ENCODE measurements at places on chromosomes 1 and 21.

GRCh38 chr1:48794816-48795215 is 18.1 kb upstream of the BEND5 start:
- DNase-seq: peak; percentile 29

DNA sequence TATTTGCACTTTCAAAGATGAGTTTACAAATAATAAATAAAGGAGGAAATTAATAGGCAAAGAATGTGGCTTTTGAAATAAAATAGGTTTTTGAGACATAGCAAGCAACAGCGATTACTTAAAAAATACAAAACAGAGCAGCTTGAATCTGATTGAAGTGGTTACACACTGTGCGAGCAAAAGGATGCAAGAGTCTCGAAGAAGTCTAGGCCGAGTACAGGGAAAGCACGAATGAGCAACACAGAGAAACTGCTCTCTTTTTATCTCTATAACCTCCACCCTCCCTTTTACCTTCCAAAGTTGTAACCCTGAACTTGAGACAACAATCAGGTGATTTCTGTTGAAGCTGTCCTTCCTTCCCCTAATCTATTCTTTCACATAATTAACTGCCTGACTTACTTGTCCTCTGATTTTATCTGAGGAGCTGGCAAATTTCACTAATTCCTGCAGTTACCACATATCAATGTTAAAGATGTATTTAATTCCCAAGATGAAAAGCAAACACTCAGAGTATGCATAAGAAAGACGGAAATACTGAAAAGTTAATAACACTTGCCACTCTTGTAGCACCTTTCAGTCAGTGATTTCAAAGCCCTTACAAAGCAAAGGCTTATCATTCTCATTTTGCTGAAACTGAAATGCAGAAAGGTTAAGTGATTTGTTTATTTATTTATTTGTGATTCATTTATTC is 1030.1 kb downstream of the ADGRL2 start:
- DNase-seq: no peak

DNA sequence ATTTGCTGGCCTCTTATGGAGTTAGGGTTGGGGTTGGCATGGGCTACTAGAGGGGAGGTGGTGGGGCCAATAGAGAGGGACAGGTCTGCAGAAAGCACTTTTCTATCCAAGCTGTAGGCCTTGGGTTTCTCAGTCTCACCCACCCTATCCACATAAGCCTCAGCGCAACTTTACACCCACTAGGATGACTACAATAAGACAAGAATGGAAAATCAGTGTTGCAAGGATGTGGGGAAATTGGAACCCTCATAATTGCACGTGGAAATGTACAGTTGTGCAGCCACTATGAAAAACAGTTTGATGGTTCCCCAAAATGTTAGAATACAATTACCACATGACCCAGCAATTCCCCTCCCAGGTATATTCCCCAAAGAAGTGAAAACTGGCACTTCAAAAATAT is 14.0 kb upstream of the GSTM4 start:
- no peak for DNase-seq

DNA sequence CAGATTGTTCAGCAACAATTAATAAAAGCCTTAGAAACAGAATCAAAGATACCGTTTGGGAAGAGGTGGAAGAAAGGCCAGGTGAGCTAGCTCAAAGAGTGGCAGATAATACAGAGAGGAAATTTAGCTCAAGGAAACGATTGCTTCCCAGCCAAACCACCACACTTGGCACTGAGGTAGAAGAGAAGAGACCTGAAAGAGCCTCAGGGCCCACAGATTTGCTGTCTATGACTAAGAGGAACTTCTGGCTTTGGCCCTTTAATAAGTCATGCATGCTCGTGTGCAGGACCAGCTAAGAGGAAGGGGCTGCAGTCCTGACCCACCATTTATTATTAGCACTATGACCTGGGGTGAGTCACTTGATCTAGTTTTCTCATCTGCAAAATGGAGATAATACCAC is 72.8 kb upstream of the BCL10 start:
- DNase-seq: no peak

- DNase-seq: no peak
Observed at GRCh38 chr1:40984066-40984465, 4.6 kb downstream of the CTPS1 start.

DNA sequence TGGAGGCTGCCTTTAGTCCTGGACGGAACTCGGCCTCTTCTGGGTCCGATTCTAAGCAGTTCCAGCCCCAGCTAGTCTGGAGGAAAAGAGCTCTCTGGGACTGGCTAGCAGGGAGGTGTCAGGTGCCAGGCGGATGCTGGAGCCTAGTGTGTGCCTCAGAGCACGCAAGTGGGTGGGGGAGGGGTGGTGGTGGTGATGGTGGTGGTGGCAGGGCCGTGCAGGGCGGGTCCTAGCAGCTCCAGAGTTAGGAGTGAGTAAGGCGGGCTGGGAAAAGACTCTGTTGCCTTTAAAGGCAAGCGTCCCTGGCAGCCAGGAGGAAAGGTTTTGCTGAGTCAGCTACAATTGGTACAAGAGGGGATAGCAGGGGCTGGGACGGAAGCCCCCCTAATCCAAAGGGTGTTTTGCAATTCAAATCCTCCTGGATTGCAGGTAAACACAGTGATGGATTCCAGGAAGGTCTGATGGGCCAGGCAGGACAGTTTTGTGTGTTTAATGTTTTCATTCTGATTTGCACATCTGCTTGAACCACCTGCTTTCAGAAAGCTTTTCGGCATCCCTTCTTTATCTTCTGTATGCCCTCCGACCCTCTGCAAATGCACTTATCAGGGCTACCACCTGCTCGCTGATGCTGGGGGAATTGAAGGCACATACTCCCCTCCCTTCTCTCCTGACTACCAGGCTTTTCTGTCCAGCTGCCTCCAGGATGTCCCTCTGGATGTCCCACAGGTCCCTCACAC is 4.1 kb upstream of the SLC2A1 start:
- DNase-seq: no peak

- peak; percentile 87 for DNase-seq
Observed at GRCh38 chr21:24046829-24047443, 1560.3 kb downstream of the MRPL39 start.

GRCh38 chr1:47231301-47232186 is 481 bp downstream of the TAL1 start:
- peak; percentile 85 for DNase-seq

GRCh38 chr1:87718241-87718950 is 389.7 kb downstream of the LMO4 start:
- DNase-seq: no peak

DNA sequence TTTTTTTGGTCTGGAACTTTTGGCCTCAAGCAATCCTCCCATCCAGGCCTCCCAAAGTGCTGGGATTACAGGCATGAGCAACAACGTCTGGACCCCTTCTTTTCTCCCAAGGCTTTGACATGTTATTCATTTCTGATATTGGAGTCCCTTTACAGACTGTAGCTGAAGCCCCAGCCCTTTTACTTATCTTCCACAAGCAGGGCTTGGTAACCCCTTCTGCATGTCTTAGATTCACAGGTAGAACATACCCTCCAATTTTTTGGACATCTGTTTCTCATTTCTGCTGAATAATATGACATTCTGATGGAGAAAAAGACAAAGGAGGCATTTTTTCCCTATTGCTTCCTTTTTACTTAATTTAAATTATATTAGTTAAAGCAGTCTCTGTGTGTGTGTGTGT is 39.2 kb upstream of the RGS21 start:
- DNase-seq: no peak

GRCh38 chr1:227395426-227396028 is 77.2 kb upstream of the CDC42BPA start:
- peak; percentile 5 for DNase-seq

DNA sequence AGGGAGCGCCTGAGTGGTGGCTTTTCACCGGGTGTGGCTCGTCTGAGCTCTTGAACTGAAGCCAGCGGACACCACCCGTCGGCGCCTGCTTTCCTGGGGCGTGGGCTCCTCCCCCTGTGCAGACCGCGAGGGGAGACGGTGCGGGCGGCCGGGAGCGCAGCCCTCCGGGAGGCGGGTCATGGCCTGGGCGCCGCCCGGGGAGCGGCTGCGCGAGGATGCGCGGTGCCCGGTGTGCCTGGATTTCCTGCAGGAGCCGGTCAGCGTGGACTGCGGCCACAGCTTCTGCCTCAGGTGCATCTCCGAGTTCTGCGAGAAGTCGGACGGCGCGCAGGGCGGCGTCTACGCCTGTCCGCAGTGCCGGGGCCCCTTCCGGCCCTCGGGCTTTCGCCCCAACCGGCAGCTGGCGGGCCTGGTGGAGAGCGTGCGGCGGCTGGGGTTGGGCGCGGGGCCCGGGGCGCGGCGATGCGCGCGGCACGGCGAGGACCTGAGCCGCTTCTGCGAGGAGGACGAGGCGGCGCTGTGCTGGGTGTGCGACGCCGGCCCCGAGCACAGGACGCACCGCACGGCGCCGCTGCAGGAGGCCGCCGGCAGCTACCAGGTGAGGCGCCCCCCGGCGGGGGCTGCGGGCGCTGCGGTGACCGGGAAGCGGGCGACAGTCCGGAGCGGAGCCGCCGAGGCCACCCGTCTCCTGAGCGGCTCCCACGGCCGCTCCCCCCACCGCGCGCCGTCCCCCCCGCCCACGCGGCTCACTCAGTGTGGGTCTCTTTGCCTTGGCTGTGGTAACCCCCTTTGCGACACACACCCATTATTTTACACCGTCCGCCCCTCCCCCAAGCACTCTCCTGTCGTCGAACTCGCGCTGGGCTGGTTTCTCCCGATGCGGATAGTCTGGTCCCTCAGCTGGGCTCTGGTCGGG is at the start of gene TRIM58:
Gene TRIM58, plus strand, starts transcription at position 119 of the 916 bp plus-strand sequence. Its CDS starts 60 bp downstream, at position 179.
- DNase-seq: no peak

- DNase-seq: no peak
Observed at GRCh38 chr1:119143706-119144105, 3.3 kb upstream of the WARS2 start.

DNA sequence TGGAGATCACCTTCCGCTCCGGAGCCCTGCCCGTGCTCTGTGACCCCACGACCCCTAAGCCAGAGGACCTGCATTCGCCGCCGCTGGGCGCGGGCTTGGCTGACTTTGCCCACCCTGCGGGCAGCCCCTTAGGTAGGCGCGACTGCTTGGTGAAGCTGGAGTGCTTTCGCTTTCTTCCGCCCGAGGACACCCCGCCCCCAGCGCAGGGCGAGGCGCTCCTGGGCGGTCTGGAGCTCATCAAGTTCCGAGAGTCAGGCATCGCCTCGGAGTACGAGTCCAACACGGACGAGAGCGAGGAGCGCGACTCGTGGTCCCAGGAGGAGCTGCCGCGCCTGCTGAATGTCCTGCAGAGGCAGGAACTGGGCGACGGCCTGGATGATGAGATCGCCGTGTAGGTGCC is 9.6 kb downstream of the SPATA46 start:
- no peak for DNase-seq

DNA sequence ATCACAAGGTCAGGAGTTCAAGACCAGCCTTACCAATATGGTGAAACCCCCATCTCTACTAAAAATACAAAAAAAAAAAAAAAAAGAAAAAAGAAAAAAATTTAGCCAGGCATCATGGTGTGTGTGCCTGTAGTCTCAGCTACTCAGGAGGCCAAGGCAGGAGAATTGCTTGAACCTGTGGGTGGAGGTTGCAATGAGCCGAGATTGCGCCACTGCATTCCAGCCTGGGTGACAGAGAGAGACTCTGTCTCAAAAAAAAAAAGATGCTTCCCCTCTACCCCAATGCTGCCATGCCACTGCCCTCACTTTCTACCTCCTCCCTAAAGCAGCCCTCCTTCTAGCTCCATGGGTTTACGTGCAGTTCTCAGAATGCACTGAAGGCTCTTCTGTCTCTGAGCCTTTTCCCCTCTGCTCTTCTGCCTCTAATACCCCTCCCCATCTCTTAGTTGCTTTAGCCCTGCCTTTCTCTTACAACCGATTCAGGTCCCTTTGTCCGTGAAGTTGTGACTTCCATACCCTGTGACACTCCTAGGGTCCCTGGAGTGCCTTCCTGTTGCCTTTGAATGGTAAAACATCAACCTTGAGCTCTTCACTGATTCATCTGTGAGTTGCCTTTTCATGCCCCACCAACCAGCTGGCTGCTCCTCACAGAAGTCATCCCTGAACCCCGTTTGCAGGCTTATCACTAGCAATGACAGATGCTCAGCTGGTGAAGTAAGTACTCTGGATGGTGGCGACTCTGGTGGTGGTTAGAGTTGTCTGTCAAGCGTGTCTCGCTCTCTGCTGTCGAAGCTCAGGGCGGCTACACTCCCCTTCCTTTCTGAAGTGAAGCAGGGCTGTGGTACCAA is 234.9 kb downstream of the RHOU start:
- DNase-seq: no peak

DNA sequence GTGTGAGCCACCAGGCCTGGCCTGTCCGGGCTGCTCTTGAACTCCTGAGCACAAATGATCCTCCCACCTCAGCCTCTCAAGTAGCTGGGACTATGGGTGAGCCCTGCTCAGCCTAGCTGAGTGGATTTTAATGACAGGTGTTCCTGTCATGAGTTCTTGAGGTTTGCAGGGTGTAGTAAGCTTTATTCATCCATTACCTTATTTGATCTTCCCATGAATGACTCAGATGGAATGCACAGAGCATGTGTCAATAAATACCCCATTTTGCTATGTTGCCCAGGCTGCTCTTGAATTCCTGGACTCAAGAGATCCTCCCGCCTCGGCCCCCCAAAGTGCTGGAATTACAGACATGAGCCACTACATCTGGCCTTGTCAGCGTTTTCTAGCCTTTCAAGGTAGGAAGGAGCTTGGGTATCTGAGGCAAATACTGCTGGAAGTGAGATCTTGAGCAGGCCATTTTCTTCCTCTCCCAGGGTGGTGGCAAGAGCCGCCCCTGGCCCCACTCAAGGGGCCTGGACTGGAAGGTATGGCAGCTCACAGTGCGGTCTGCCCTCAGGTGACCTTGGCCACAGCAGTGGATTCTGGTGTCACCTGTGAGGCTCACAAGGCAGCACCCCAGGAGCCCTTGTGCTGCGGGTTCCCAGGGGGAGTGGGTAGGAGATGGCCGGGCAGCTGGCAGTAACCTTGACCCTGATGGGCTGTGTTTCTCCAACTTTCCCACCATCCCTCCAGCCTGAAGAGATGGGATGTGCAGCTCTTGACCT is 20.0 kb downstream of the PIK3CD start:
- no peak for DNase-seq

DNA sequence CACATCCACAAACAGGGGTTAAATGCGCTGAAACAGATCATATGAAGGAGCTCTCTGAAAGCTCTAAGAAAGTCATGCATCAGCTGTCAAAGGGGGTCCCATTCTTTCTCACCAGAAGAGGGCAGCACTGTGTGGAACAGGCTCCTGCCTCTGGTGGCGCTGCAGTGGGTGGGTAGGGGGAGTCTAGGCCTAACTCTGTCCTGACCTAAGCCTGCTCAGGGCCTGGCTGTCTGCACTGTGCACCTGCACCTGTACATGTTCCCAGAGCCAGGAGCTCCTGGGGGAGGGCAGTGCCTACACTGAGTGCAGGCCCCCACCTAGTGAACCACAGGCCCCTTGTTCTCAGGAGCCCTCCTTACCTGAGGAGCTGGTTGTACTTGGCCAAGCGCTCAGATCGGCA is 16.0 kb downstream of the ENO1 start:
- DNase-seq: no peak

Data from MV-4-11 (cell line).